ENCODE measurements at places on chromosomes 11 and 22. TPM values are rescaled to one million over a fixed set of nuclear protein-coding genes. Genes with fewer than 3 reads are reported as not detected.

- peaks cover 47% of the 10 kb centered on the region for H3K4me1 ChIP-seq
- peaks cover 44% of the 10 kb centered on the region for H3K36me3 ChIP-seq
- no peaks in the 10 kb centered on the region for H3K27me3 ChIP-seq
- DNase-seq: no peak
Observed at GRCh38 chr11:64875369-64876228, 2.8 kb downstream of the EHD1 start.

DNA sequence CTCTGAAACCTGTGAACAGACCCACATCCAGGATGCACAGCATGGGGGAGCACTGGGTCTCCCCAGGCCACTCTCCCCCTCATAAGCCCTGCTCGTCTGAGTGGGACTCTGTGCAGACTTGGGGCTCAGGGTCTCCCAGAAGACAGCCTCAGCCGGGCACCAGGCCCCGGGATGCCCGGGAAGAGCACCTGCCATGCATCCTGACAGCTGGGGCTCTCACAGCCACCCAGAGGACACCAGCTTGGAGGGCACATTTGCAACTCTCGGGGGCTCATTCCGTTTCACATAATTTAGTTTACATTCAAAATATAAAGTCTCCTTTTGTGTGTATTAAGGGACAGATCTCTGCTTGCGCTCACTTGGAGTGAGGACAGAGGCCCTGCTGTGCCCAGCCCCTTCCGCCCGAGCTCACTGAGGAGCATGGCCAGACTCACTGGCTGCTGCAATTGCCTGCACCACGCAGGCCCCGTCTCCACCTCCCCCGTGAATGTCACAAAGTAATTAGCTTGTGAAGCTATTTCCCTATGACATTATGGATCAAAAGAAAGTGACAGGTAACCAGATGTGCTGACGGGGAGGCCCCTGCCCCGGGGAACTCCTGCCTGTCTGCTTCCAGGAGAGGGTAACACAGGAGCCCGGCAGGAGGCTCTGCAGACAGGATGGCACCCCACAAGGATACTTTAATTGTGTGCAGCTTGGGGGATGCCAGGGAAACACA, 275.6 kb downstream of the BRD1 start:
- H3K36me3 ChIP-seq: no peaks in the 10 kb centered on the region
- no peak for DNase-seq
- no peak overlapping the region for H3K4me3 ChIP-seq
- H3K27me3 ChIP-seq: no peaks in the 10 kb centered on the region
- no peak overlapping the region for H3K27ac ChIP-seq

DNA sequence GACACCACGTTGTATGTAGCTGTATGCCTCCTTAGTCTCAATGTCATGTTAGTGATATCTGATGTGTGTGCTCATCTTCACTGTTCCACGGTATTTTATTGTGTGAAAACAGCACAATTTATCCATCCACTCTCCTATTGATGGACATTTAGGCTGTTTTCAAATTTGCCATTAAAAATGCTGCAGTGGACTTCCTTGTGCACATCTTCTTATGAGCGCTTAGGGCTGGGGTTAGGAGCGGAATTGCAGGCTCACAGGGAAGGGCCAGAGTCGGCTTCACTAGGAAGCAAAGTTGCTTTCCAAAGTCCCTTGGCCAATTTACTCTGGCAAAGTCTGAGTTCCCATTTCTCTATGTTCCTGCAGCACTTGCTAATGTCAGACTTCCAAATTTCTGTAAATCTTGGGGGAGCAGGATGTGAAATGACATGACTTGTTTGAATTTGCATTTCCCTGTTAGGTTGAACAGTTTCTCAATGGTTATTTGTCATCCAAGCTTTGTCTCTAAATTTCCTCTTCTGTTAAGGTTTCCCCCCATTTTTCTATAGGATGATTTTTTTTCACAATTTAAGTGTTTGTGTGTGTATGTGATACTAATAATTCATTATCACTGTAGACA, 75.4 kb downstream of the MYEOV start:
- peaks cover 11% of the 10 kb centered on the region for H3K4me1 ChIP-seq
- no peak for DNase-seq
- peaks cover 18% of the 10 kb centered on the region for H3K36me3 ChIP-seq
- no peak overlapping the region for H3K4me3 ChIP-seq
- H3K27ac ChIP-seq: no peak overlapping the region

The MIF gene
- total RNA-seq: 1,511 TPM

The C1QTNF4 gene
- total RNA-seq: 0.34 TPM

DNA sequence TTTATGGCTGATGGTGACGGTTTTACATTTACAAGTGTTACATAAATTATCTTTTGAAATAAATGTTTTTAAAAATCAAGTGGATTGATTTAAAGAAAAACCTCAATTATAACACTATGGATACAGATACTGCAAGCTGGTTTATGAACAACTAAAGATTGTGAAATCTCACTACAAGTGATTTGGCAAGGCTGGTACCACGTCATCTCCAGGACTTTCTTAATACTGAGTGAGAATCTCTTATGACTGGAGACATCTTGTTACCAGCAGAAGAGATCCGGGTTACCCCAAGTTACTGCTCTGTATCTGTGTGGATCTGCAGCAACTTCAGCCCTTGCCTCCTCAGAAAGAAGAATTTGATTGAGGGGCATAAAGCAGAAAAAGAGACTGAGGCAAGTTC, 452.9 kb downstream of the MN1 start:
- H3K27ac ChIP-seq: no peak overlapping the region
- no peak overlapping the region for H3K4me3 ChIP-seq
- H3K27me3 ChIP-seq: peaks cover 22% of the 10 kb centered on the region
- no peaks in the 10 kb centered on the region for H3K36me3 ChIP-seq
- no peak for DNase-seq

- no peaks in the 10 kb centered on the region for H3K36me3 ChIP-seq
- no peak overlapping the region for H3K27ac ChIP-seq
- no peaks in the 10 kb centered on the region for H3K4me1 ChIP-seq
- no peak for DNase-seq
Observed at GRCh38 chr11:2566223-2567025, 121.6 kb downstream of the KCNQ1 start.
